ENCODE measurements at places on chromosomes 4 and X. TPM values are rescaled to one million over a fixed set of nuclear protein-coding genes. Genes with fewer than 3 reads are reported as not detected.

GRCh38 chr4:36320117-36320896 lies 38.9 kb downstream of the DTHD1 start:
- peaks cover 70% of the 10 kb centered on the region for H3K4me1 ChIP-seq
- no peak overlapping the region for H3K4me3 ChIP-seq
- peaks cover 9% of the 10 kb centered on the region for H3K36me3 ChIP-seq
- no peaks in the 10 kb centered on the region for H3K27me3 ChIP-seq
- H3K27ac ChIP-seq: no peak overlapping the region
- no peak for DNase-seq

DNA sequence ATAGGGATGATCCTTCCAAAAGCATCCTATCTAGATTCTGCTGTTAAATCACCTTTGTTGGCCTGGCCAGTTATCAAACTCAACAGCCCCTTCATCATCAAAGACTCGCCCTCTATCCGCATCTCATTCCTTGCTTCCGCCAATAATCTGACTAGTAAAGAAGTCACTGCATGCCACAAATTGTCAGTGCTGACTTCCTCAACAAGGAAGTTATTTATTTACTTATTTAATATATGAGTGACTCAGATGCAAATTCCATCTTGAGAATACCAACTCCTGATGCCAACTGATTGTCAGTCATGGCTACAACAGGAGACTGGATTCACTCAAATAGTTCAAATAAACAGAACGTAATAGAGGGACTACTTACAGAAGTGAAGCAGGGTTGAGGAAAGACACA lies 283.8 kb downstream of the TRIML1 start:
- H3K36me3 ChIP-seq: no peaks in the 10 kb centered on the region
- no peak overlapping the region for H3K27ac ChIP-seq
- H3K4me3 ChIP-seq: no peak overlapping the region

DNA sequence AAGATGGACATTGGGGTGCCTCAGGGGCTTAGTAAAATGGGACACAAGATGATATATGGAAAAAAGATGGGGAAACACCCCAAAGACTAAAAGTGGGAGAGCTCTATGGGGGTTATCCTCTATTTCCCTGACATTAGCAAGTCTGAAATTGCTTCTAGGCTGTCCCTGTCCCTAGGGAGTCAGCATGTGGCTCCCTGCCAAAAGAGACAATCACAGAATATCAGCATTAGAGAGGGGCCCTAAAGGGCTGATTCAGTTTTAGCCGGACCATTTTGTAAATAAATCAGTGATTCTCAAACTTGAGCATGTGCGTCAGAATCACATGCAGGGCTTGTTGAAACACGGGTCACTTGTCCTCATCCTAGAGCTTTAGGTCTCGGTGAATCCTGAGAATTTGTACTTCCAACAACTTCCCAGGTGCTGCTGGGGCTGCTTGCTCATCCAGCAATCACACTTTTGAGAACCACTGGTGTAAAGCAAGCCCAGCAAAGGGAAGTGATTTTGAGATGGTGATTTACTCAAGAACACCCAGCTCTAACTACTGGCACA lies 165.3 kb upstream of the DGKK start:
- H3K4me3 ChIP-seq: no peak overlapping the region
- H3K36me3 ChIP-seq: no peaks in the 10 kb centered on the region
- DNase-seq: no peak
- no peak overlapping the region for H3K27ac ChIP-seq
- H3K27me3 ChIP-seq: no peaks in the 10 kb centered on the region
- H3K4me1 ChIP-seq: no peaks in the 10 kb centered on the region

GRCh38 chr4:152081024-152081423 lies 320.2 kb upstream of the GATB start:
- H3K27me3 ChIP-seq: no peaks in the 10 kb centered on the region
- DNase-seq: no peak
- peak overlapping the region; percentile 50 for H3K27ac ChIP-seq
- H3K36me3 ChIP-seq: peaks cover 6% of the 10 kb centered on the region
- H3K4me3 ChIP-seq: no peak overlapping the region

DNA sequence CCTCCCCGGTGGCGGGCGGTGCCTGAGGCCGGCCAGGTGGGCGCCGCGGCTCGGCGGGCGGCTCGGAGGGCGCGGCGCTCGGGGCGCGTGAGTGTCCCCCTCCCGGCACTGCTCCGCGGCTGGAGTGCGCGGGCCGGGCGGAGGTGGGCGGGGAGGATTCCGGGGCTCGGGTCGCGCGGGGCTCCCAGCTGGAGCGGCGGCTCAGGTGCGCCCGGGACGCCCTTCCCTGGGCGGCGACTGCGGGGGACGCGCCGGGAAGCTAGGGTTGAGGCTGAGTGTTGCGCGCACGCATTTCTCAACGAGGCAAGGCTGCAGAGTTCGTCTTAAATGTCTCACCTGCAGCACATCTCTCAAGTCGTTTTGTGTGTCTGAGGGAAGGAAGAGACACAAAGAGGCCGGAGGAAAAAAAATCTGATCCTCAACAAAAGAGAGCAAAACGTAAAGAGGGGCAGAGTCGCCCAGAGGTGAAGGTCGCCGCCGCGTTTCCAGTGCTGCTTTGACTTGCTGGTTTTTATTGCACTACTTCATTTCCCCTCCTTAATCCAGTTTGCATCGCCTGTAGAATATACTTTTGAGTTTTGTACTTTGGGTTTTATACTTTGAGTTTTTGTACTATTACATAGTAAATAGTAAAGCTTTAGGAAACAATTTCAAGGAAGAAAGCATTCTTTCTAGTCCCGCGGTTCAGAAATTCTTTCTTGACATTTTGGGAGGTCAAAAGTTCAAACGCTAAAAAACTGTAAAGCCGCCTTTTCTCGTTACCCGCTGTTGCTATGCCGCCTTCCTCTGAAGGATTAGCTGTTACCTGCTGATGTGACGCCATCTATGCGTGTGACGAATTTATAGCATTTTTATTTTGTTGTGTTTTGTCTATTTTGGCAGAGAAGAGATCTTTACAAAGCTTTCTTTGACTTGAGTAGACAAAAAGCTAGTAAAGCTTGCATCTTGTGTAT lies 106.5 kb upstream of the STOX2 start:
- peak overlapping the region; percentile 46 for H3K4me3 ChIP-seq
- peaks cover 5% of the 10 kb centered on the region for H3K36me3 ChIP-seq
- no peak overlapping the region for H3K27ac ChIP-seq
- peak; percentile 31 for DNase-seq
- peaks cover 12% of the 10 kb centered on the region for H3K4me1 ChIP-seq

DNA sequence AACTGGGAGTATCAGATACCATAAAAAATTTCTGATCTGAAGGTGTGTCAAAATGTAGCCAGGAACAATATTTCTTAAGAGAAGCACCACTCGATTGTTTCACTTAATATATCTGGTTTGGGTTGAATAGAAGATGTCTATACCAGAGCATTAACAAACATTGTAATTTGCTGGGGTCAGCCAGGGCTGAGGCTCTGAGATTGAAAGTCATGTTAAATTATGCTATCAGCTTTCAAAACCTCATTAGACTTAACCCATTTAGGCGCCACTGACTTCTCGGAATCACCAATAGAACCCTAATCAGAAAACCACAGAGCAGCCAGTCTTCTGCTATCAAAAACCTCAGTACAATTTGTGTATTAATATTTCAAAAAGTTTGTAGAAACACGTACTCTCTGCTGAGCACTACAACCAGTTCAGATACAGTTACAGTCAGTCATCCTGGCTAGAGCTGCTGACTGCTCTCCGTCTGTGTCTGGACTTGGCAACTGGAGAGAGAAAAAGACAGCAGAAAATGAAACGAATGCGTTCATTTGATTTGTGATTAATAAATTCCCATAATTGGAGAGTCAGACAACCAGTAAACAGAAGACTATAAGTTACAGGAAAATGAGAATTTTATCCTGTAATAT lies 848.6 kb upstream of the PABPC4L start:
- no peaks in the 10 kb centered on the region for H3K4me1 ChIP-seq
- H3K27me3 ChIP-seq: no peaks in the 10 kb centered on the region
- H3K27ac ChIP-seq: no peak overlapping the region

GRCh38 chr4:39394706-39395105 lies 12.0 kb upstream of the KLB start:
- H3K36me3 ChIP-seq: no peaks in the 10 kb centered on the region
- no peak overlapping the region for H3K27ac ChIP-seq
- H3K4me3 ChIP-seq: no peak overlapping the region
- H3K4me1 ChIP-seq: no peaks in the 10 kb centered on the region
- H3K27me3 ChIP-seq: peaks cover 4% of the 10 kb centered on the region
- no peak for DNase-seq

- no peak for DNase-seq
- peaks cover 13% of the 10 kb centered on the region for H3K36me3 ChIP-seq
- peaks cover 15% of the 10 kb centered on the region for H3K4me1 ChIP-seq
- H3K27ac ChIP-seq: no peak overlapping the region
- H3K27me3 ChIP-seq: peaks cover 2% of the 10 kb centered on the region
- H3K4me3 ChIP-seq: no peak overlapping the region
Measured at GRCh38 chr4:177371461-177371860, 61.8 kb downstream of the NEIL3 start.

GRCh38 chrX:71941776-71942175 lies 31.1 kb downstream of the NHSL2 start:
- H3K27me3 ChIP-seq: peaks cover 10% of the 10 kb centered on the region
- H3K27ac ChIP-seq: no peak overlapping the region
- DNase-seq: no peak
- H3K4me3 ChIP-seq: no peak overlapping the region

GRCh38 chr4:42710329-42710728 lies 53.4 kb upstream of the ATP8A1 start:
- no peaks in the 10 kb centered on the region for H3K36me3 ChIP-seq
- H3K27ac ChIP-seq: no peak overlapping the region
- no peak overlapping the region for H3K4me3 ChIP-seq
- peaks cover 2% of the 10 kb centered on the region for H3K4me1 ChIP-seq

- no peaks in the 10 kb centered on the region for H3K4me1 ChIP-seq
- H3K36me3 ChIP-seq: no peaks in the 10 kb centered on the region
- DNase-seq: no peak
- H3K27ac ChIP-seq: no peak overlapping the region
- peaks cover 9% of the 10 kb centered on the region for H3K27me3 ChIP-seq
- H3K4me3 ChIP-seq: no peak overlapping the region
Measured at GRCh38 chr4:155681886-155682285, 15.2 kb downstream of the GUCY1A1 start.

- no peak overlapping the region for H3K27ac ChIP-seq
- DNase-seq: no peak
- H3K27me3 ChIP-seq: peaks cover 43% of the 10 kb centered on the region
- no peaks in the 10 kb centered on the region for H3K36me3 ChIP-seq
Measured at GRCh38 chr4:185470501-185471195, 885 bp downstream of the CCDC110 start.

GRCh38 chrX:150421816-150422215 lies 58.7 kb downstream of the MAMLD1 start:
- no peaks in the 10 kb centered on the region for H3K27me3 ChIP-seq
- H3K36me3 ChIP-seq: no peaks in the 10 kb centered on the region
- H3K4me1 ChIP-seq: no peaks in the 10 kb centered on the region
- H3K27ac ChIP-seq: no peak overlapping the region
- no peak overlapping the region for H3K4me3 ChIP-seq
- no peak for DNase-seq

DNA sequence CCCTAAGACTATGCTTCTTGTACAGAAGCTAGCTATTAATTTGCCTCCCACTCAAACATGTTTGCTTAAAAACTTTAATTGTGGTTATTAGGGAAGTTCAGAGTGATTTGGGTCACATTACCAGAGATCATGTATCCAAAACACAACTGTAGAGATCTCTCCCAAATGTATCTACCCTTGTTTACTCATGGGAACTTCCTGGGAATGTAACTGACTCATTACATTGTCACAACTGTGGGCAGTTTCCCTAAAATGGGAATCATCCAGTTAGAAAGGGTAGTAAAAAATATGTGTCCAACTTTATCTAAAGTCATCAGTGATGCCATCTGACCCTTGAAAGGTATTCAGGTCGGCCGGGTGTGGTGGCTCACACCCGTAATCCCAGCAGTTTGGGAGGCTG lies 40.3 kb upstream of the GLRA3 start:
- no peaks in the 10 kb centered on the region for H3K27me3 ChIP-seq
- no peak for DNase-seq
- no peaks in the 10 kb centered on the region for H3K4me1 ChIP-seq
- H3K36me3 ChIP-seq: no peaks in the 10 kb centered on the region

DNA sequence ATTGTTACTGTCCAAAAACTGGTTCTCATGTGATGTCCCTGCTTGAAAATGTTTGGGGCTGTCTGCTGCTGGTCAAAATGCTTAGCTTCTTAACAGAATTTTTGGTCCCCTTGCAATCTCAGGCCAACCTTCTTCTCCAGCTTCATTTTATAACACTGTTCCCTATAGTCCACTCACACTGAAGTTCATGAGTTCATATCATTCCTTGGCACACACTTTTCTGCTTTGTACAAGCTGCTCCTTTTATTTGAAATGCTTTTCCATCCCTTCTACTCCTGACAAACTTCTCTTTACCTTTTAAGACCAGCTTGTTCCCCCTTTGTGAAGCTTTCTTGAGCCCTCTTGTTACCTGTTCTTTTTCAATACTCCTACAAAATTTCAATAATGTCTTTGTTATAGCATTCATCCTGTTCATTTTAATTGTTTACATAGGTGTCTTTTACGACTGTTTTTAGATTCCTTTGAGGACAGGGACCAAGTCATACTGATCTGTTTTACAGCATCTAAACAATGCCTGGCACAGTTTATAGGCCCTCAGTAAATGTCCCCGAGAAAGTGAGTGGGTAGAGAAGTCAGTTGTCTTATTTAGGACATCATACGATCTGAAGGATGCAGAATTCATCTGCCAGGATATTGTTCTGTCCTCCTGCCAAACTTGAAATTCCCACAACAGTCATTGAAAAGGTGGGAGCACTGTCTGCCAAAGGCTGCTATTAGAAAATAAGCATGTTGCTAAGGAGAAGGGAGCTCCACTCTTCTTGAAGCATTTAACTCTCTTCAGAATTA lies 134.4 kb upstream of the BMPR1B start:
- no peak for DNase-seq
- H3K27ac ChIP-seq: no peak overlapping the region
- no peaks in the 10 kb centered on the region for H3K36me3 ChIP-seq

GRCh38 chr4:8353912-8354453 lies 84.4 kb downstream of the HTRA3 start:
- no peak for DNase-seq
- H3K4me1 ChIP-seq: no peaks in the 10 kb centered on the region
- H3K36me3 ChIP-seq: no peaks in the 10 kb centered on the region
- no peak overlapping the region for H3K4me3 ChIP-seq
- H3K27me3 ChIP-seq: no peaks in the 10 kb centered on the region

GRCh38 chrX:46637938-46638337 lies 64.4 kb downstream of the CHST7 start:
- H3K4me1 ChIP-seq: peaks cover 34% of the 10 kb centered on the region
- no peaks in the 10 kb centered on the region for H3K27me3 ChIP-seq
- H3K27ac ChIP-seq: no peak overlapping the region
- H3K4me3 ChIP-seq: no peak overlapping the region

- no peaks in the 10 kb centered on the region for H3K27me3 ChIP-seq
- peaks cover 3% of the 10 kb centered on the region for H3K4me1 ChIP-seq
- H3K27ac ChIP-seq: no peak overlapping the region
- no peak overlapping the region for H3K4me3 ChIP-seq
Measured at GRCh38 chrX:10028283-10029104, 61.3 kb downstream of the CLDN34 start.

GRCh38 chrX:109709129-109709631 lies 23.9 kb downstream of the ACSL4 start:
- peaks cover 59% of the 10 kb centered on the region for H3K4me1 ChIP-seq
- peaks cover 15% of the 10 kb centered on the region for H3K36me3 ChIP-seq
- H3K4me3 ChIP-seq: peak overlapping the region; percentile 55
- no peak for DNase-seq
- no peaks in the 10 kb centered on the region for H3K27me3 ChIP-seq
- H3K27ac ChIP-seq: peak overlapping the region; percentile 89

TLR1 gene
- 9.6 TPM for total RNA-seq

AFM gene
- not detected for total RNA-seq

SYTL5 gene
- total RNA-seq: not detected

MAOB gene
- not detected for total RNA-seq

ENAM gene
- total RNA-seq: not detected

EDNRA gene
- not detected for total RNA-seq

PROM1 gene
- not detected for total RNA-seq

MAGEA12 gene
- total RNA-seq: not detected

SPACA5 gene
- total RNA-seq: not detected

TREX2 gene
- total RNA-seq: 3.8 TPM
